ENCODE measurements at places on chromosomes 2 and 18.
A peak's percentile ranks its signal among the peaks of the same experiment; 100 is the strongest.

GRCh38 chr2:17878281-17879136 is at the start of gene KCNS3:
Gene KCNS3 (plus strand): TSS chr2:17878667. CDS start chr2:17931009, 52,342 bp downstream.
- DNase-seq, result no peak

DNA sequence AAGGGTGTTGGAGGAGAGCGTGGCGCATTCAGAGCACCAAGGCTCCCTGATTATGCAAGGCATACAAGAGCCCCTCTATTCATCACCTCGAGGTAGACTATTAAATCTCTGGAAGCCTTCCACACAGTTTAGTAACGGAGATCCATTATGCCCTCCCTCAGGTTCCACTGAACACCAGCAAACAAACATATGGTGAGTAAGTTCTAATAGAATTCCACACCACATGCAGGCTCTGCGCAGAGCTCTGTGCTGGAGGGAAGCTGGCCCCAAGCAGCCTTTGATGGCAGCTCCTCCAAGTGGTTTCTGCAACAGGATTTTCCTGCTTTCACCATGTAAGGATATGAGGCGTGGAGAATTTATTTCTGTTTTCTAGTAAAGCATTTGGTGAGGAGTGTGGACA is 238.6 kb downstream of the C1D start:
- DNase-seq, result no peak

DNA sequence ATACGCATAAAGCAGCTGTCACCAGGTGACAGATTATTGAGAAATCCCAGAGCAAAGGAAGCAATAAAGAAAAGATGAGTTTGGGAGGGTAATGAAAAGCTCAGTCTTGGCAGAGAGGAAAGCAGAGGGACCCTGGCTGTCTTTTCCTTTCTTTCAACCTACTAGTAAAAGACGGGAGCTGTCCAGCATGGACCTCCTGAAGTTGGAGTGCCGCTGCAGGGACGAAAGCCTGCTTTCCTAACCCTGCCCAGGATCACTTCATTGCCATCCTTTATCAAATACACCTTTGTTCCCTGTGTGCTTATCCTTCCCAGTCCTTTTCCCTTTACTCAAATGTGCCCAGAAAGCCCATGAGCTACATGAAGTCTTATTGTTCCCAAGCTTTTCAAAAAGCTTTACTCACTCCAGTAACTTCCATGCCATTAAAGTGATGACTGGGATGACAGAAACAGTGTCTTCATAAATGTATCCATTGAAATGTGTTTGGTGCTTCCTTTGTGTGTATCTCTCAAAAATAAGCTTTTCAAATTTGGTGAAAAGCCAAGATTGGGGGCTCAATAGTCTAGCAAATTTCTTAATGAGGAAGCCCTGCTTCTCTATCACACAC is 3.7 kb upstream of the SPR start:
- no peak for DNase-seq

DNA sequence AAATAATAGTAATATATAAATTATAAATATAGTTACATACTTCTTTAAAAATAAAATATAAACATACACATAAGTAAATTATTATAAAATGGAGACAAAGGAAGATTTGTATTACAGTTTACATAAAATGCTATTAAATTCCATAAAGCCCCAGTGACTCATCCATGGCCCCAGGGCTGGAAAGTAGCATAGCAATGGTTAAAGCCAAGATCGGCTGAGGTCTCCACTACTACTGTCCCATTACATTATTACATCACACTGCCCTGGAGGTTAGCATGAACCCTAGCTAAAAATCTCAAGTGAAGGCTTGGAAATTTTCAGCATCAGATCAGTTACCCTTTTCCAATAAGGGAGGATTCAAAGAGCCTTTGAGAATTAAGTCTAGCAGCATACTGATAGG is 936.2 kb downstream of the DSC3 start:
- DNase-seq, result no peak

DNA sequence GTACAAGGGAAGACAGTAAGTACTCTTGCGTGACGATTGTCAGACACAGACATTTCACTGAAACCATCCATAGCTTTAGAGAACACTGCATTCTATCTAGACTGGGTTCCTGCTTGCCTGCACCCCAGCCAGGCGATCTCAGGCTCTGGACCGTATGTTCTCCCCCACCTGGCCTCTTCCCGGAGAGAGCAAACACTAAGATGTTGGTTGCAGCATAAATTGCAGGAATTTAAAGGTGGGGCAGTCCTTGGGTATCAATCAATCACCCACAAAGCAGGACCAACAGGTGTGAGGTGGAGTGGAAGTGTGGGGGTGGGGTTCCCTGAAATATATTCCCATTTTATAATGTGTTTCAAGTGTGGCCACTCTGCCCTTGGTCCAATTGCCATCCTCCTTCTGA is 103.6 kb upstream of the TGFA start:
- DNase-seq, result no peak

DNA sequence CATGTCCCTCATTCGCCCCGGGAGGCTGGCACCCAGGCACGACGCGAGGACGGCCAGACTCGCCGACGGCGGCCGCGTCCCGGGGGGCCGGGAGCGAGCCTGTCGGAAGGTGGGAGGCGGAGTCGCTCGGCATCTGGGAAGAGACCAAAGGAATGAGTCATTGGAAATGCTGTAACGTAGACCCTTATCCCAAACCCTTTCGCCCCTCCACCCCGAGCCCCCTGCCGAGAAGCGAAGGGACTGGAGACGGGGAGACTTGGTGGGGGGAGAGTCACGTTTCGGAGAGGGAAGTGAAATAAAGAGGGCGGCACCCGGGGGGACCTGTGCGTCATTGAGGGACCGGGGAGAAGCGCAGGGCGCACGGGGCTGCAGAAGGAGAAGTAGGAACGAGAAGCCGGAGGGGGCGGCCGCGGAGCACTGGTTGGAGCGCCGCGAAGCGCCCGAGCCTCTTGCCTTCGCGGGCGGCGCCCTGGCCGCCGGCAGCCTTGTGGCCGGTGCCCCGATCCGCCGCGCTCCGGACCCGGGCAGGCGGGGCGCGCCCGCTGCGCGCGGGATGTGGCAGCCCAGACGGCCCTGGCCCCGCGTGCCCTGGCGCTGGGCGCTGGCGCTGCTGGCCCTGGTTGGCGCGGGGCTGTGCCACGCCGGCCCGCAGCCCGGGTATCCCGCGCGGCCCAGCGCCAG is at the start of gene EMILIN2:
TSS of gene EMILIN2 (plus strand) at position 371 of the 681 bp plus-strand sequence. CDS start at position 554, 183 bp downstream.
- peak; percentile 48 for DNase-seq

GRCh38 chr2:191844706-191845105 is 2.2 kb downstream of the CAVIN2 start:
- no peak for DNase-seq

DNA sequence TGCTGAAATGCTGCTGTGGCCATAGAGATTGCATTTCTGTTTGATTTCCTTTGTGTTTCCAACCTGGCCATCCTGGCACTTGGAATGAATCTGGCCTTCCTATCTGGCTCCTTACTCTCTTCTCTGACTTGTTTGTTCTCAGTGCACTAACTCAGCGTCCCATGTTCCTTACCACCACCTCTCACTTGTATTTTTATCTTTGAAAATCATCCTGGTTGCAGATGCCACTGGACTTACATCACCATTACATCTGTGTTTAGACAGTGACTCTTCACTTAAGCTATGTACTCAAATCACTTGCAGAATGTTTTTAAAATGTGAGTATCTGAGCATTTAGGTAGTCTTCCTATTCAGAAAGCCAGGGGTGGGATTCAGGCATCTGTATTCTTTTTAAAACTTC is 239.5 kb downstream of the WDR7 start:
- no peak for DNase-seq

DNA sequence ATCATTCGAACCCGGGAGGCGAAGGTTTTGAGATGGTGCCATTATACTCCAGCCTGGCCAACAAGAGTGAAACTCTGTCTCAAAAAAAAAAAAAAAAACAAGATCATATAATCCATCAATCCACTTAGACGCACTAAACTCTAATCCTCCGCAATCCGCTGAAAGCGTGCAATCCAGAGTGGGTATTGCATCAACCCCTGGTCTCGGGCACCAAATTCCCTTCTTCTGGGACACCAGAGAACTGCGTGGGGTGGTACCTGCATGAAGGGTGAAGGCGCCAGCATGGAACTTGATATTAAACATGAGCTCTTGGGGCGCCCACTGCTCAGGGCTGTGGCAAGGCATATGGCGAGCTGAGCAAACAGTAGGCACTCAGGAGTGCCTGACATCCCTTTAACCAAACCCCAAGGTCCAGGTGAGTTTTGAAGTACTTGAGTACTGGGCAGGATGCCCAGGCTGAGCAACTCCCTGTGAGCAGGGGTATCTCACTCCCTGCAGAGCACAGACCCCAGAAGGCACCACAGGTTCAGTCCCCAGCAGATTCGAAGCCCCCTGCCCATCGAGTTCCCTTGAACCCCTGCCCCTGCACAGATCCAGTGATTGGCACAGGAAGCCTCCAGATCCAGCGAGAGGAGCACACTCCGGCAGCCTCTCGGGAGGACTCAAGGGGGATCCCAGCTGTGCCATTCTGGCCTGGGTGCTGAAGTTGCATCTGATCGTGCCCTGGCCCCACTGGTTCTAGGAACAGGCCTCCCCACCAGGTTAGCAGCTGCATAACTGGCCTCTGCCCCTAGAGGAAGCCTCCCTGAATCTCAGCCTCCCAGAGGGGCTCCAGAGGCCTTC is 8.0 kb downstream of the ALPI start:
- no peak for DNase-seq

DNA sequence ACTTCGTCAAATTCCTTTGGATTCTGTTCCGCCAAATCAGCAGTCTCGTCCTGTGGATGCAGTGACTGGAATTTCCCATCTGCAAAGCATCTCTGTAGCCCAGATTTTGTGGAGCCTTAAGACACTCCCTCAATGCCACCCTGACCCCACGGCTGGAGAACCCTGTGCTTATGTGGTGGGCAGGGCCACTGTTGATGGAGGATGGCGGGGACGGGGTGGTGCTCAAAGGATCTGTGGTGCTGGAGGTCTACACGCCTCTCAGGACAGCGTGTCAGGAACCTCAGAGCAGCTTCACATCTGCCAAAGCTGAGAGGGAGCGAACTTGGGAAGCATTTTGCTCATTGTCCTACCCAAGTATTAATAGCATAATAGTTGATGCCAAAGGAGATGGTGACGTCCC is 200.1 kb downstream of the MGAT5 start:
- no peak for DNase-seq

- DNase-seq, result no peak
These were observed 682.0 kb downstream of the IRS1 start for GRCh38 chr2:226117510-226118065.

- DNase-seq, result no peak
These were observed 210.9 kb downstream of the TWIST2 start for GRCh38 chr2:239058766-239059165.

GRCh38 chr18:789397-789796 is 22.6 kb downstream of the YES1 start:
- DNase-seq, result no peak

- no peak for DNase-seq
These were observed 583.0 kb downstream of the THSD7B start for GRCh38 chr2:137348301-137348700.

GRCh38 chr2:236164201-236164924 is 3.8 kb downstream of the GBX2 start:
- DNase-seq, result no peak

Measured in CD4-positive, alpha-beta T cell treated with Interleukin-1 beta for 1 hour (primary cell).